ENCODE measurements at places on chromosomes 11 and 22.
A peak's percentile ranks its signal among the peaks of the same experiment; 100 is the strongest.

DNA sequence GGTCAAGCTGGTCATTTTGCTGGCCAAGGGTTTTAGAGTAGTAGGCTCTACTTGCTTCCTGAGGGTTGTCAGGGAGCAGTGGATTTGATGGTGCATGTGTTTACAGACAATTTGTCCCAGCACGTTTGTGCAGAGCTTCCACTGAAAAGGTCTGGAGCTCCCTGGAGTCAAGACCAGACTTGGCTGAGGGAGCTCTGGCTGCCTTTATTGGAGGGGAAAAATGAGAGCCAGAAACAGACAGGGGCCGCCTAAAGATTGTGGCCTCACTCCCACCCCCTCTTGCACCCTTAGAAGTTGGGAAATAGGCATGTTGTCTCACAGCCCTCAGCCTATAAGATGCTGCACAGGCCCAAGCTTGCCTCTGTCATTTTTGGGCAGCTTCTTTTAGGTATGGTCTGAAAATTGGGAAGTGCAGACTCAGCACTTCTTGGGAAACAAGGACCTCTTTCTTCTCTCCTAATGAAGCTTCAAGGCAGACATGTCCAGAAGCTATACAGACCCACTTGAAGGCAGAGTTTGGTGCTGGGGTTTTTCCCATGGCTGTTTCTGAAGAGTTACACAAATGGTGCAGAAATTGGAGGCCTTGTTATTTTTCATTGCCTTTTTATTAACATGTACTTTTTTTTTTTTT is 55.1 kb downstream of the AMOTL1 start:
- DNase-seq, result no peak

DNA sequence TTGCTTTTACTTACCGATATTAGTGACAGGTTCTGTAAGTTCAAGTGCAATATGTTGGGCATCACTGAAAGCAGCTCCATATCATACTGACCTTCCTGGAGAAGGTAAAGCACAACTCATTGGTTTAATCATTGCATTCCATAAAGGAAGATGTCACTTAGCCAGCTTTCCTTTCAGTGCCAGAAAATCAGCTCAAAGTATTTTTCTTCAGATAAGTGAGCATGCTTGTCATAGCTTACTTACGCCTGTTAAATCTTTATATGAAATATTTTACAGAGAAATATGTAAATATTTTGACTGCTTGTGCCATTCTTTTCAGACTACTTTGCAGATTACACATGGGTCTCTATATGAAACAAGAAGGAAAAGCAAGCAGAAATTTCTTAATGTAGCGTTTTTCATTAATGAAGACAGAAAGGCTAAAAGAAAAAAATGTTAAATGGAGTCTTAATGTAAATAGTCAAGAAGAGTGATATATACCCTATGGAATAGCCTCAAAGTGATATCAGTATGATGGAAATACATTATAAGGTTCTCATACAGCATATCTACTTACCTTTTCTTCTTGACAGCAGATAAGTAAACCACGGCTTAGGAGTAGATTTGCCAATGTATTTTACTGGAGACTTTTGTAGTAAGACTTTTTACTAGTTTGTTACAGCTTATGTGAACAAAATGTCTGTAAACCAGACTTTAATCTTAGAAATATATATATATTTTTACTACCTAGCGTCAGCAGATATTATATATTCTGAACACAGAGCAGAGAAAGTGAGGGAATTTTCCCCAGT is 649.7 kb downstream of the METTL15 start:
- DNase-seq, result no peak

- DNase-seq, result no peak
Observed at GRCh38 chr11:47607380-47607779, 13.2 kb upstream of the C1QTNF4 start.

DNA sequence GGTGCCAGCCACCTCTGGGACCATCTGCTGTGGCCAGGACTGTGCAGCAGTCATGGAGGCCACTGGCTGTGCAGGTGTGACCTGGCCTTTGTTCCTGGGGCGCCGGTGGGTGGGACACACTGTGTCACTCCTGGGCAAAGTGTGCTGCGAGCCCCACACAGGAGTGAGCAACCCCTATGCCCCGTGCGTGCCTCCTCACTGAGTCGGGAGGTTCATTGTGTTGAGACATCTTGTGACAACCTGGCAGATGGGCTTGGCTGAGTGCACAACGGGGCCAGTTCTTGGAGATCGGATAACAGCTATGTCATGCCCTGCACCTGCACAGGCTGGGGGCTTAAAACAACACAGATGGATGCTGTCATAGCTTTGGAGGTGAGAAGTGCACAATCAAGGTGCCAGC is 13.5 kb downstream of the ANO1 start:
- DNase-seq, result no peak

DNA sequence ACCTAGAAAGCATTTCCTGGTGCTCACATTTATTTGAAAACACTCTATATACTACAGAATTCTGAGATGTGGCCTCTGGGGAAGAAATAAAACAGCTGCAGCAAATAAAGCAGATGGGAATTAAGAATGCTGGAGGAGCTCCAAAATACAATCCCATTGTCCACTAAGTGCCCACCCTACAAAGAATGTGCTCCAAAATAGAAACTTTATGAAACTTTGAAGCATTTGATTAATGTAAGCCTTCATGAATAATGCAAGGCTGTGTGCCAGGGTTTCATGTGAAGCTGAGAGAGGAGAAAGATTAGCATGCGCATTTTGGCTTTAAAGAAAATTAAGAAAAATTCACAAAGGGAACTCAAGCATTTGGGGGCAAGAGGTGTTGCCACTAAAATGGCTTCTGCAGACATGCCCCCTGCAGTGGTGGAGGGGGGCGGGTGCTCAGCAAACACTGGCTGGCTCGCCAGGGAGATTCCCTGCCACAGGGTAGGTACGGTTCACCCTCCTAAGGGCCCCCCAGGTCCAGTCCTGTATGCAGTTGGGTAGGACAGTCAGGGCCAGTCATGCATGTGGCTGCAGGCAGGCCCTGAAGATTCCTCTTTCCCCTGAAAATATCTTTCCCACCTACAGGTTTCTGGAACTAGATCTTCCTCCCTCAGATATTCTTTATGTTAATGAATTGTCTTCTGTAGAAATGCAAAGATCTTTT is 46.6 kb upstream of the RCN1 start:
- no peak for DNase-seq

DNA sequence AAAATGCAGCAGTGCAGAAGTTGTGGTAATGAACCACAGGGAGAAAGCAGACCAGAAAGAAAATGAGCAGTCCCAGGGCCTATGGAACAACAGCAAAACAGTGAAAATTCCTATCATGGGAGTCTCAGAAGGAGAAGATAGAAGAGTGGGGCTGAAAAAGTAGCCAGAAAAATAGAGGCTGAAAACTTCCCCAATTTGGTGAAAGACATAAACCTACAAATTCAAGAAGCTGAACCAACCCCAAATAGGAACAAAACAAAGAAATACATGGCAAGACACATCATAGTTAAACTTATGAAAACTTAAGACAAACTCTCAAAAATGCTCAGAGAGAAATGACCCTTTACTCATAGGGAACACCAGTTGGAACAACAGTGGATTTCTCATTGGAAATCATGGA is 11.4 kb downstream of the FGF19 start:
- DNase-seq, result no peak

- DNase-seq, result no peak
Observed at GRCh38 chr11:113578033-113578380, 102.8 kb upstream of the DRD2 start.

DNA sequence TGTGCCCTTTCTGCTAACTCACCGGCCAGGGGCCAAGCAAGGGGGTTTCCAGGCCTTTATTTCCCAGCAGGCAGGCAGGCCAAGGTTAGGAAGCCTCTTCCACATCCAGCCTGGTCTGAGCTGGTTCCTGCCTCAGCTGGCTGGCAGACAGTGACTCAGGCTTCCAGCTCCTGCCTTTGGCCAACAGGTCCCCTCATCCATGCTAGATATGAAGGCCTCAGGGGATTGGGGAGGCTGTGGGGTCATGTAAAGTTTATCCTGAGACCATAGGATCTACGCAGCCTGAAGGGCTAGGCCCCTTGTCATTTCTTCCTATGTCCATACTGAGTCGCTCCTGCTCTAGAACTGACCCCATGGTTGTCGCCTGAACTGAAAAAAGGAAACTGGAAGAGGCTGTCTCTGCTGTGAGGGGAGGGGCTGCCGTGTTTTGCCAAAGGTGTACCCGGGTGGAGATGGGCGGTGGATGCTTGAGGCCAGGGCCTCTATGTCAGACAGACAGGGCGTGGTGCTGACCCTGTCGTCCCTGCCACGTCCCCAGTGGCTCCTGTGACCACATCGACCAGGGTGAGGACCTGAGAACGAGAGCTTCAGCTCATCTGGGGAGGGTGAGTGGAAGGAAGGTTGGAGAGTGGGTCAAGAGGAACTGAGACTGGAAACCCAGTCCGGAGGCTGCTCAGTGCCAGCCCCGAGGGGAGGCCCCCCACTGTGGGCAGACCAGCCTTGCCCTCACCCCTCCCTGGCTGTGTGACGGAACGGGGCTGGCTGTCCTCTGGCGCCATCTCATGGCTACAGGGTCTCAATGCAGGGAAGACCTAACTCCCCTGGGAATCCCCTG is 17.0 kb downstream of the P2RY6 start:
- DNase-seq, result peak; percentile 70

DNA sequence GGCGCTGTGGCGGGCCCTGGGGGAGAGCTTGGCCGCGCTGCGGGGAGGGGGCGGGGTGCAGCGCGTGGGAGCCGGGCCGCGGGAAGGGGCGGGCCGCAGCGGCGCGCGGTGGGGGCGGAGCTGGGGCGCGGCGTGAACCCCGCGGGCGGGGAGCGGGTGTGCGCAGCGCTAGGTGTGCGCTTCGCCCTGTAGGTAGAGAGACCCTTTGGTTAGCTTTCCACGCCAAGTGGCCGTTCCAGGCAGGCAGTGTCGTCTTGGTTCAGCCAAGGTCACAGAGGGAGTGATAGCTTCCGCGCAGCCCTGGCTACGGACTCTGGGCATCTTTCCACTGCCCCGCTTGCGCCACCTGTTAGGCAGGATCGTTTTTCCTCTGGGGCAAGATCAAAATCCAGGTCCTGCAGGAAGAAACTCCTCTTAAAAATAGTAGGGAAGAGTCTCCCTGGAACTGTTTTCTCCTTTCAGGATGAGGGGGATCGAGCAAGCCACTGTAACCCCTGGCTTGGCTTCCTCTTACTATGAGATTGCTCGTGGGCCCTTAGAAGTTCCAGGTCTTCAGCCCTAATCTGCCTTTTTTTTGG is 434 bp downstream of the BANF1 start:
- no peak for DNase-seq

- DNase-seq, result peak; percentile 62
Observed at GRCh38 chr11:114774599-114775361, 96.5 kb downstream of the NXPE2 start.

GRCh38 chr11:119712006-119712405 is 17.0 kb downstream of the NECTIN1 start:
- DNase-seq, result no peak

DNA sequence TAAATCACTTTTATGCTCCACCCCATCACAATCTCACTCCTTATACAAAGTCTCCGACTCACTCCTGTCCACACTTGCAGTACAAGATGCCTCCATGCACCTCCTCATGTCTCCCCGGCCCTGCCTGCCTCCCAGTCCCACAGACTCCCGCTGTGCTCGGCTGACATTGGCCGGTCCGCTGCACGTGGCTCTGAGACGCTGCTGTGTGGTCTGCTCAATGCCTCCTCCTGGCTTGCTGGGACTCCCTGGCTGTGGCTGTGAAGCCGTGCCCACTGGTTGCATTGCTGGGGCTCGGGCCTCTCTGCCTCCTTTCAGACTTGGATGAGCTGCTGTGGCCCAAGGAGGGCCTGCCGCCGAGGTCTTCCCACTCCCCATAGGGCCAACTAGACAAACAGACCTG is 224.0 kb upstream of the B3GAT1 start:
- DNase-seq, result no peak

DNA sequence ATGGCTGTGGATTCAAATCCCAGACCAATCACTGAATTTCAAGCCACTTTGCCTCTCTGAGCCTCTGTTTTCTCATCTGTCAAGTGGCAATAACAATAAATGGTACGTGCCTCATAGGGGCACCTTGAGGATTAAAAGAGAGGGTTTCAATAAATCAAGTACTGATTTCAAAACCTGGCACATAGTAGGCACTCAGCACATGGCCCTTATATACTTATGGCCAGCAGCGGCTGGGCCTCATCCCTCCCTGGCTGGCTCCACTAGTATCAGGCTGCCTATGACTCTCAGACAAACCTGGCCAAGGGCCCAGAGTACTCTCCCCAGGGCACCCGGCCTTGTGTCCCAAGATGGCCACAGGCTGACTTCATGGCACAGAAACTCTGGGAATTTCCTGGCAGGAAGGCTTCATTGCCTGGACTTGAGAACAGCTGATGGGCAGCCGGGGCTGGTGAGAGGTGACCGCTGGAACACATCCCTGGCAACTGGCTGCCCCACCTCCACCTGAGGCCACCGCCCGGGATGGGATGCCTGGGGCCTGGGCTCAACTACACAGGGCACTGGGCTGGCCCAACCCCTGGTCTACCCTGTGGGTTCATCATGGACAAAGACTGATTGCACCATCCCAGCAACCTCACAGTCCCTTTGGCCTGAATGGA is 3.4 kb downstream of the FADS3 start:
- DNase-seq, result no peak

DNA sequence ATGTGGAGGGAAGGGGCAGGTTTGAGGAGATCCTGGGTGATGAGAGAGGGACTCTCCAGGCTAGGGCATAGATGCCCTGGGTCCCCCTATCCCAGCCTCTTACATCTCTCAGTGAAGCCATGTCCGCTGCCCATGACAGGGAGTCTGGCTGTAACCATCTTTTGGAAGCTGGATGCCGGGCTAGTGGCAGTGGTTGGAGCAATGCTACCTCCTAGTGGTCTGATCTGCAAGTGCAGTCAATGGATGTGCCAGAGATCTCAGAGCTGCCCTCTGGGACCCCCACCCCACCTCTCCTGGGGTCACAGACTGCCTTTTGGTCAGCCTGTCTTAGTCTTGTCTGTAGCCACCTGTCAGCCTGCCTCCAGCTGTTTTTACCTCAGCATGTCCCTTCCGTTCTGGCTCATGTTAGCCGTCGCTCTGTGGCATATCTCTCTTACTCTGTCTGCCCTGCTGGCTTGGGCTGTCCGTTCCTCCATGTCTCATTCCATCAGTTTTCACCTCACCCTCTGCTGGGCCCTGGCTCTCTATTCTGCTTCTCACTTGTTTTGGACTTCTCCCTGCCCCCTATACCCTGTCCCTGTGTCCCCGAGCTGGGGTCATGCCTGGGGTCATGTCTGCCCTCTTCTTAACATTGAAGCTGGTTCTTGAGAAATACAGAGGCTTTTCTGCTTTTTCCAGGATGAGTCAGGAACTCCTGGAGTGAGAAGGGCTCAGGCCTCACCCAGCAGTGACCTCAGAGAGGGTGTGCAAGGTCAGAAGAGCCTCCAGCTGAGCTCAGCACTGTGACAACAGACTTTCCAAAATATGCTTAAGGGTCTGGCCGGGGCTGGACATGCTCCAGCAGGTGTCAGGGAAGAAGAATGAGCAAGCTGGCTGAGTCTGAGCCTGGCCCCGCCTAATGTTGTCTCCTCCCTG is 52.0 kb upstream of the THY1 start:
- peak; percentile 38 for DNase-seq

GRCh38 chr11:9211322-9211721 is 53.8 kb downstream of the DENND5A start:
- DNase-seq, result no peak
